Progenitor cell of endocrine pancreas (in vitro differentiated cells): ENCODE measurements at places on chromosomes 2 and 18.

DNA sequence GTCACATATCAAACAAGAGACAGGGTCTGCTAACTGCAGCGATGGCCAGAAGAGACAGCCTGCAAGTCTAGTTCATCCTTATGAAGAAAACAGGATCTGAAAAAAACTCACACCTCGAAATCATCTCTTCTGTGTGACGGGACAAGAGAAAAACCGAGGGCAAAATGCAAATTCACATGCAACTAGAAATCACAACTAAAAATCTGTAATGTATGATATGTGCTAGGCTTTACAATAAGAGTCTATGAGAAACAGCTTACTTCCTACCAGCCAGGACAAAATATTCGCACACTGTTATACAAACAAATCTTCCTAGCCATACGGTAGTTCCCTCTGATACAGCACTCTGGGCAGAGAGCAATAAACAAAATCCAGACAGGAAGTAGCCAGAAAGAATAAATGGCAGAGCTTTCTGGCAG is 48.8 kb downstream of the ANKRD44 start:
- no peak for DNase-seq

- DNase-seq, result no peak
These were observed 34.3 kb downstream of the LPIN2 start for GRCh38 chr18:2978661-2979106.

- DNase-seq, result no peak
These were observed 62.9 kb downstream of the ZNF521 start for GRCh38 chr18:25289001-25289631.

GRCh38 chr2:151334082-151334815 is 23.1 kb upstream of the TNFAIP6 start:
- no peak for DNase-seq

DNA sequence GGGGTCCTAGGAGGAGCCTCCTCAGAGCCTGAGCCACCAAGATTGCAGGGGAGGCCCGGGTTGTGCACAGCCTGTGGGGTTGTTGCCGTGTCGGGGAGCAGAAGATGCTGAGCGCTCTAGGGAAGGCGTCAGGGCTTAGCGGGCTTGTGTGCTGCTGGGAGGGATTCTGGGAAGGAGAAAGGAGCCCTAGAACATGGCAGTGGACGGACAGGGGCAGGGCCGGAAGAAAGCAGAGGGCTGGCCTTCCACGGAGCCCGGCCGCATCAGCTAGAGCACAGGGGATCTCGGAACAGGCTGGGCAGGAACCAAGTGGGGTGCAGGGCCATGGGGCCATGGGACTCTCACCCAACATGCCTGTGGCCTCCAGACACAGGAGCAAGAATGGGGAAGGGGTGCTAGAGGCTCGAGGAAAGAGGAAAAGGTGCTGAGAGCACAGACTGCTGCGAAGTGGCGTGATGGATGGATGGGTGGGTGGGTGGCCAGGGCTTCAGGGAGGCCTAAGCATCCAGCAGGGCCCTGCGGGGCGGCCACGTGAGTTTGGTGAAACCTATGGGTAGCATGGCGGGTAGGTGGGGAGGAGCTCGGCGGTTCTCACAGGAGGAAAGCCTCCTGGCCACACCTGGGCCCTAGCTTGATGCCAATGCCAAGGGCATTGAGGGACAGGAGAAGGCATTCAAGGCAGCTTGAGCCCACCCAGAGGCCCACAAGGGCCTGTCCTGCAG is 35.8 kb downstream of the MTERF4 start:
- DNase-seq, result no peak

- DNase-seq, result no peak
These were observed 687.6 kb upstream of the HS6ST1 start for GRCh38 chr2:129006135-129006886.

- no peak for DNase-seq
These were observed 5.5 kb downstream of the EN1 start for GRCh38 chr2:118841828-118842461.

DNA sequence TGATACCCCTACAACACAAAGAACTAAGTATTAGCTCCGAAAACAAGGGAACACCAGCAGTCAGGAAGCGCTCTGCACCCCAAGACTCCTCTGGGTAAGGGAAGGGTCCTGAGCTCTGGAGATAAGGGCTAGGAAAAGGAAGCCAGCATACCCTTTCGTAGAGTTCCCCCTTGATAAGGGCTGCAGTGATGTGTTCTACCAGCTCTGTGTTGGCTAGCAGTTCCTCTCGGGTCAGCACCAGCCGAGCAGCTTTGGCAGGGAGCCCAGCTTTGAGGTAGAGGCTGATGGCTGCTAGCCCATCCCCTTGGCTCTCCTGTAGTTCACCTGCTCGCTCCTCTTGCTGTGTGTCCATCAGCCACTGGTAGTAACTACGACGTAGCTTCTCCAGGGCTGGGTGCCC is 18.9 kb downstream of the KRTCAP3 start:
- no peak for DNase-seq

DNA sequence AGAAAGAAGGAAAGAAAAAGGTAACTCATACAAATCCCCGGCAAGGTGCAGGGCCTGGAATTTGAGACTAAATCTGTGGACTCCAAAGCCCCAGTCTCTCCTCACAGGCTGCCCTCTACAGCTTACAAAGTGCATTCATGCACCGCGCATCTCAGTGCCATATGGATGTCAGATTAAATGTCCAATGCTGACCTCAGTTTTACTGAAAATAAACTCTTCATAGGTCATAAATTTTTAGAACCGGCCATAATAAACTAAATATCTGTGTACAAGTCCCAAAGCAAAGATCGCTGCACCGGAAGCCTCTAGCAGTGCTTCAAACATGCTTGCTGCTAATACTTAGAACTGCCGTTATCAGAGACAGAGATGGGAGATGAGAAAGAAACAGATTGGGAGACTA is 17.7 kb downstream of the ST6GAL2 start:
- DNase-seq, result no peak

DNA sequence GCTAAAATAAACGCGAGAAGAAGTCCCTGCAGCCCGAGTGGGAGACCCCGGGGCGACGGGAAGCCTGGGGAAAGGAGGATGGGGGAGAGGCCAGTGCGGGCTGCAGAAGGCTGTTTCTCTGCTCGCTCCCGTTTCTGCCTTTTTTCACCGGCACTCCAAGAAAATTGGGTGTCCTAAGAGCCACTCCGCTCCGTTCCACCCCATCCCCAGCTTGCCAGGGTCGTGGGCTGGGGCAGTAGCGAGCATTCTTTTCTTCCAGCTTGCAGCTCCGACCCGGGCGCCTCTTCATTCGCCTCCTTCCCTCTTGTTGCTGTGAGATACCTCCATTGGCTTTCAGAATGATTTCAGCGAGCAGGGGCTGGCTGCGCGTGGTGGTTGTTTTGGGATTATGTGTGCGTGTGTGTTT is 1.1 kb downstream of the HOXD3 start:
- no peak for DNase-seq

DNA sequence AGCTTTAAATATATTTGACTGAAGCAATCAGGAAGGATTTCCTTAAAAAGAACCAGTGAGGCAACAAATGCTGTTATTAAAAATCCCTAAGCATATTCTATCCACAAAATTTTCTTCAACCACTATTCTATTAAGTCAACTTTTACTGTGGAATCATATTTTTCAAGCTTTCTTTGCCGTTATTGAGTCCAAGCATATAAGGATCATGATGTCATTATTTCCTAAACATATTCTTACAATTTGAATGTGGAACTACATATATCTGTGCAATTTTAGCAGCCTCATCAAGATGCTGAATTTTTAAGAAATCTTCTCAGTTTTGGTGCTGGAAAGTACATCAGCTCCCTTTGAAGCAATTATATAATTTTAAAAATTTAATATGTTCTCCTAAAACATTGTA is 5.6 kb downstream of the IFIH1 start:
- no peak for DNase-seq

GRCh38 chr18:40423291-40423690 is 1531.7 kb upstream of the PIK3C3 start:
- DNase-seq, result no peak

DNA sequence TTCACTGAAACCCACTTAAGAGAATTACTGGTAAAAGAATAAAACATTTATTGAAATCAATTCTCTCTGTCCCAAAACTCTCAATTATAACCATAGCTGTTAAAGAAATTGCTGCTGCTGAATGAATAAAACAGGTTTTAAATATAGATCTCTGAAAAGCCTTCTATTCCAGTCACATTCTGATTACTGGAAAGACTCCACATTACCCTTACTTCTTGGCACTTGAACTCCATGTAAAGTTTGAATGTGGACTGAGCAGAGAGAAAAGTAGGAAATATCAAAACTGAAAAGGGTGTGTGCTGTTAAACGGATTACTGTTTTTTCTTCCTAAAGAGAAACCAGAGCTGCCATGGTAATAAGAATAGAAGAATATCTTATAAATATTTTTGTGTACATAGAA is 655.3 kb upstream of the SETBP1 start:
- DNase-seq, result no peak

- no peak for DNase-seq
These were observed 140.4 kb upstream of the ALPP start for GRCh38 chr2:232238108-232238507.

DNA sequence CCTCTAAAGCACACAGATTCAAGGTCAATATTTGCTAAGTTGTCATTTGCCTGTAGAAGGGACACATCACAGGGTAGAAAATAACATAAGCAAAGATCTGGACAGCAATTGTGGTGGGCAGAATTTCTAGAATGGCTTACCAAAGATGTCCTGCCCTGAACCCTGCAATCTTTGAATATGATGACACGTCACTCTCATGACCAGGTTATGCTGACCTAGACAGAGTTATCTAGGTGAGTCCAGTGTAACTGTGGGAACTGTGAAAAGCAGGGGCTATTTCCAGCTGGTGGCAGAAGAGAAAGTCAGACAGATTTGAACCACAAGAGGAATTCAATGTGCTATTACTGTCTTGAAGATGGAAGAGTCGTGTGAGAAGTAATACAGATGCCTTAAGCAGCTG is 112.3 kb upstream of the CNGA3 start:
- no peak for DNase-seq
